Effector memory CD4-positive, alpha-beta T cell (primary cell): ENCODE measurements at places on chromosomes 7 and 10.

DNA sequence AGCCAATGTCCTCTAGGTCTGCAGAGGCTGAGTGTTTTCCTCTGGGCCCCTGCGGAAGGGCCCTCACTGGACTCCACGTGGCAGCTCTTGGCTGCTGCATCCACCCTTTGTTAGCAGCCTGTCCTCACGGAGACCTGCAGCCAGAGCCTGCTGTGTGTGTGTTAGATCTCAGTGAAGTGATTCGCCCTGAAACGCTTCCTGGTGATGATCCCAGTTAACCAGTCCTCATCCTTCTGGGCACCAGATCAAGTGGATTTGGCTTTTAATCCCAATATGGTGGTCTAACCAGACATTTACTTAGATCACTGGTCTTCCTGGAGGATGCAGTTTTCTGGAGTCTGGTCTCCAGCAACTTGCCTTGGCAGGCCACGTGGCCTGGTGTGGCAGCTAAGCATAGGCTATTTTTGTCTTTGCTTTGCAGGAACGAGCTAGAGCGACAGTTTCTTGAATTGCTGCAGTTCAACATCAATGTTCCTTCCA is 39.5 kb upstream of the GJD4 start:
- no peak for DNase-seq

GRCh38 chr10:101560298-101561067 is 27.6 kb downstream of the POLL start:
- no peak for DNase-seq

GRCh38 chr7:44650772-44651171 is 44.3 kb downstream of the OGDH start:
- DNase-seq = no peak

- no peak for DNase-seq
These were observed 25.2 kb upstream of the ITPRID1 start for GRCh38 chr7:31488562-31489203.

DNA sequence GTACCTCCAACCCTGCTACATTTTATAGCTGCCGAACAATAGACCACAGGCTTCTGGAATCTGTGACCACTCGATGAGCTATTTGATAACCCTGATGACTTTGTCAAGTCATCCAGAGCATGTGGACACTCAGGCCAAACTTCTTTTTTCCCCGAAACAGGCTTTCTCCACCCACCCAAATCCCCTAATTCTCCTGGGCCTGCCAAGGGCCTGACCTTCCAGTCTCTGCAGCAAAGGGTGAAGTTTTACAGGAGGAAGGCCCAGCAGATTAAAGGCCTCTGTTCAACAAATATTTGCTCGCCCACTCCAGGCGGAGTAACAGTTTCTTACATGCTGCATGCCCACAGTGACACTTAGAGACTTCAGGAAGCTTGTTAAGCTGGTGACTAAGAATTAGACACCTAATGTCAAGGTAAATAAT is 2.0 kb downstream of the JCAD start:
- no peak for DNase-seq

DNA sequence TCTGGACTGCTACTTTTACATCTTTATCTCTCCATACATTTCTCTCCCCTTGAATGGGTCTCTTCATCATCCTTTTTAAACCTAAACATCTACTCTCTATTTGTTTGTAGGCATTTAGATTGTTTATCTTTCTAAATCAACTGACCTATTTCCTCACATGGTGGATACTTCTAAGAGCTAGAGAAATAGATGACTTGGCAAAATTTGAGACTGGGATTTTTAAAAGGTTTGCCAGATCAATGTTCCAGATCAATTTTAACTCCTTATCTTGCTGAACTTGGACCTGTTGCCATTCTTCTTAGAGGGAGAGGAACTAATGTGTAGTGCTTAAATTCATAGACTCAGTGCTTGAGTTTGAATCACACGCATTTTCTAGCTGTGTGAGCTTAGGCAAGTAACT is 144.2 kb upstream of the STEAP4 start:
- DNase-seq = no peak

GRCh38 chr7:101972627-101973026 is 155.2 kb downstream of the CUX1 start:
- no peak for DNase-seq

DNA sequence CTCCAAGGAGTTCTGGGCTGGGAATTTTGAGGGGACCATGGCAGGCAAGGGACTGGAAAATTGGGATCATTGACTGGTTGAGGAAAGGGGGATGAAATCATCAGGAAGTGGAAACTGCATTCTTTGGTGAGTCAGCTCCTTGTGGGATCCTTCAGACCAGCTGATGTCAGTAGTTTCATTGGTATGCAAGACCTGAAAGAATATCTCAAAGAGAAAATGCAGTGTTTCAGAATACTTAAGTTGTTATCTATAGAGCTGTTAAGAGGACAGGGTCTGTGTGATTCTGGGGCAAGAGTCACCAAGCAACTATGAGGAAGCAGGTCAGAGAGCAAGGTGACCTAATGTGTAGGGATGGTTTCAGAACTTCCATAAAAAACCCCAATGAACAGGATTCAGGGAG is 595.9 kb upstream of the AUTS2 start:
- DNase-seq = no peak

GRCh38 chr10:68142761-68143160 is 33.5 kb downstream of the MYPN start:
- DNase-seq = no peak
